Breast epithelium (tissue), 4 donors: ENCODE measurements at places on chromosomes 16 and 17.

DNA sequence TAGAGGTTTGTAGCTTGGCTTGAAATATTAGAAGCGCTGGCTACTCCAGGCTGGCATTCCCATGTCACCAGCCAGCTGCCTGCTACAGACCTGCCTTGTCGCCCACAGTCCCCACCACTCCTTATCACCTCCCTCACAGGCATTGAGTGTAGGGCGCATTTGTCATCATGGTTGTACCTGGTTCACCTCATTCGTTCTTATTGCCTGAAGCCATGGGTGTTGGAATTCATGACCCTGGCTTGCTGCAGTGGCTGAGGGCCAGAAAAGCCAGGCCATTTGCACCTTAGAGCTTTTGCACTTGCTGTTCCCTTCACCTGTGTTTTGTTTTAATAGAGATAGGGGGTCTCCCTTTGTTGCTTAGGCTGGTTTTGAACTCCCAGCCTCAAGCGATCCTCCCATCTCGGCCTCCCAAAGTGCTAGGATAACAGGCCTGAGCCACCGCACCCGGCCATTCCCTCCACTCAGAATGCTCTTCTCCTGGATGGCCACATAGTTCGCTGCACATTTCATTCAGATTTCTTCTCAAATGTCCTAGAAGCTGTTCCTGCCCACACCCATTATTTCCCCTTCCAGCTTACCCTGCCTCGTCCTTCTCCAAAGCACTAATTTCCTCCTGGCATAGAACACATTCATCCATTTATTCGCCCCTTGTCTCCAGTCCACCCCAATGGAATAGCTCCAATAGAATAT, 97.6 kb downstream of the C16orf78 start:
- DNase-seq, result peak; percentile 6

GRCh38 chr16:8886593-8887430, 4.7 kb downstream of the LITAFD start:
- no peak for DNase-seq

- no peak for DNase-seq
Observed at GRCh38 chr17:65850486-65850885, 289.0 kb upstream of the AXIN2 start.

GRCh38 chr17:45247429-45248131, 14.3 kb downstream of the SPATA32 start:
- DNase-seq, result peak; percentile 96

GRCh38 chr17:47816111-47816735, 5.4 kb downstream of the OSBPL7 start:
- no peak for DNase-seq

GRCh38 chr17:75370286-75370915, 35.1 kb downstream of the GRB2 start:
- DNase-seq, result no peak

DNA sequence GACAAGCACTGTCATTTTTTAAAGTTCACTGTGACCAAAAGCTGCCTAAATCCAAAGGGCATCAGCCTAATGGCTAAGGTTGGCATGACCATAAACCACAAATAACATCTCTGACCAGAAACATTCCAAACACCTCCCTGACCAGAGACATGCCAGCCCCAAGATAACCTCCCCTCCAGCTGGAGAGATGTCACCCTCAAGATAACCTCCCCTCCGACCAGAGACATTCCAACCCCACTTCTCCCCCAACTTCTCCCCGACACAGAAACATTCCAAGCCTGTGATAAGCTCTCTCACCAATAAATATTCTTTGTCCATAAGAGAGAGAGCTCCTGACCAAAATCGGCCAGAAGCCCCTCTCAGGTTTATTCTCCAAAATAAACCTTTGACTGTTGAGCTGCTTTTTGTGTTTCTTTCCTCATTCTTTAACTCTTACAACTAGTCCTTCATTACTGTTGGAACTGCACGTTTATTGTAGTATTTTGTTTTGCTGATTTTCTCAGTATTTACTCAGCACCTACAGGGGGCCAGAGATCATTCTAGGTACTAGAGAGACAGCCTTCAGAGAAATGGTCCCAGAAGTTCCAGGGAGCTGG, 325.6 kb downstream of the SLC39A11 start:
- no peak for DNase-seq

DNA sequence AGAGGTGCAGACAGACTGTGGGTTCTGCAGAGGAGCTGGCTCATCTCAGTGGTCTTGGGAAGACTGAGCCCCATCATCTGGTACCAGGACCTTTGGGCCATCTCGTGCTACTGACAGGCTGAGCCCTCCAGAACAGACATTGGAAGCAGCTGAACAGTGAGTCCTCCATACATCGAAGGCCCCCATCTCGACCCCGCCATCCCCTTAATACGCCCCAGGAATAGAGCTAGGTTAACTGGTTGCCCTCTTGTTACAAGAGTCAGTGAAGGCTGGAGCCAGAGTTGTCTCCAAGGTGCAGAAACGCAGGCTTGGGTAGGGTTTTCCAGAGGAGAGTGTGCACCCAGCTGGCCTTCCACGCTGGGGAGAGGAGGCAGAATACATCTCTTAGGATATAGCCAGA, 76.0 kb downstream of the N4BP1 start:
- DNase-seq, result no peak

- no peak for DNase-seq
Observed at GRCh38 chr17:21031756-21032396, 10.9 kb downstream of the USP22 start.

DNA sequence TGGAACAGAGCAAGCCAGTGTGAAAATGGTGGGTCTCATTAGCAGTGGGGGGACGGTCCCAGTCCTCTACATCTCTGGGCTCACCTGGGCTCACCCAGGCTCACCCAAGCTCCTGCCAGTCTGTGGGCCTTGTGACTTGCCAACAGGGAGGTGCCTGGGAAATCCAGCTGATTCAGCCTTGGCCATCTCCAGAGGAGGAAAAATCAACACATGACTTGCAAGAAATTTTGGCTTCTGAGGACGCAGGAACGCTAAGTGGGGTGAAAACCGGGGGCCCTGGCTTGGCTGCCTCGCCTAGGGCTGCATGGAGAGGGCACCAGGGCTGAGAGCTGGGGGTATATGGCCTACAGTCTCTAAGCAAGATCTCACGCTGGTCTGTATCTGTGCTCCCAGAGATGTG, 47.7 kb downstream of the VAC14 start:
- no peak for DNase-seq

- no peak for DNase-seq
Observed at GRCh38 chr16:64925166-64925565, 196.7 kb downstream of the CDH11 start.

GRCh38 chr16:81006211-81006812, 373 bp downstream of the CMC2 start:
- peak; percentile 61 for DNase-seq

GRCh38 chr17:68763562-68763961, 162.4 kb upstream of the FAM20A start:
- no peak for DNase-seq

DNA sequence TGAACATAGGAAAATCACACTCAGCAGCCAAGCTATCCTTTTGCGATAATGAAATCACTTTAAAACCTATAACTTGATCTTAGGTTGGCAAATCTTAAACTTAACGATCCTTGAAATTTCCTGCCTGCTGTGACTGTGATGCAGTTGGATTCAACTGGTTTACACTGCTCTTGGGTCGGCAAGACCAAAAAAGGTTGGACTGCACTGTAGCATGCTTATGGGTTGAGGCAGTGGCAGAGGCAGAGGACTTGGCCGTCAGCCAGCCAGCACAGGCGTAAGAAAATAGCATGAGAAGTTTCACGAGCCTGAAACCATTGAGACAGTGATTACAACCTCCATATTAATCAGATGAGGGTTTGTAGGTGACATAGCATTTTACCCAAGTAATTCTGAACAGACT, 21.4 kb downstream of the WSB1 start:
- DNase-seq, result peak; percentile 64

- no peak for DNase-seq
Observed at GRCh38 chr17:32264823-32265191, 825 bp upstream of the RHBDL3 start.

DNA sequence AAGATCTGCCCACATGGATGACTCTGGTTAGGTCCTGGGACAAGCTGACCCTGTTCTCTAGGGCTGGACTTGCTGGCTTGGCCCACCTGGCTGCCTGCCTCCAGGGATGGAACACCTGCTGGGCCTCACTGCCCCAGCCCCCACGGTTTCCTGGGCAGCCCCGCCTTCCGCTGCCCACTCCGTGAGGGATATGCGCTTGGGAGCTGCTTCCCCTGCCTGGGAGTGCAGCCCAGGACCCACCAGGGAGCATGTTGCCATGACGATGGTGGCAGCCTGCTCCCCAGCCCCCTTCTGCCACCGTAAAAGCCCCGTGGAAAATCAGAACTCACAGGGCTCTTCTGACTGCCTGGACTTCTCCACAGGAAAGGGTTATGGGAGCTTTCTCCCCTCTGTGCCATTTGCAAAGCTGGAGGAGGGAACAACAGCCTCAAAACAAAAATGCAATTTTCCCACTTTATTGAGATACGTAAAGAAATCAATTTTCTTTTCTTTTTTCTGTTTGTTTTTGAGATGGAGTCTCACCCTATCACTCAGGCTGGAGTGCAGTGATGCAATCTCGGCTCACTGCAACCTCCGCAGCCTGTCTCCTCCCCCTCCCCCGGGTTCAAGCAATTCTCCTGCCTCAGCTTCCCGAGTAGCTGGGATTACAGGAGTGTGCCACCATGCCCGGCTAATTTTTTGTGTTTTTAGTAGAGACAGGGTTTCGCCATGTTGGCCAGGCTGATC, 18.0 kb upstream of the GAS7 start:
- no peak for DNase-seq

DNA sequence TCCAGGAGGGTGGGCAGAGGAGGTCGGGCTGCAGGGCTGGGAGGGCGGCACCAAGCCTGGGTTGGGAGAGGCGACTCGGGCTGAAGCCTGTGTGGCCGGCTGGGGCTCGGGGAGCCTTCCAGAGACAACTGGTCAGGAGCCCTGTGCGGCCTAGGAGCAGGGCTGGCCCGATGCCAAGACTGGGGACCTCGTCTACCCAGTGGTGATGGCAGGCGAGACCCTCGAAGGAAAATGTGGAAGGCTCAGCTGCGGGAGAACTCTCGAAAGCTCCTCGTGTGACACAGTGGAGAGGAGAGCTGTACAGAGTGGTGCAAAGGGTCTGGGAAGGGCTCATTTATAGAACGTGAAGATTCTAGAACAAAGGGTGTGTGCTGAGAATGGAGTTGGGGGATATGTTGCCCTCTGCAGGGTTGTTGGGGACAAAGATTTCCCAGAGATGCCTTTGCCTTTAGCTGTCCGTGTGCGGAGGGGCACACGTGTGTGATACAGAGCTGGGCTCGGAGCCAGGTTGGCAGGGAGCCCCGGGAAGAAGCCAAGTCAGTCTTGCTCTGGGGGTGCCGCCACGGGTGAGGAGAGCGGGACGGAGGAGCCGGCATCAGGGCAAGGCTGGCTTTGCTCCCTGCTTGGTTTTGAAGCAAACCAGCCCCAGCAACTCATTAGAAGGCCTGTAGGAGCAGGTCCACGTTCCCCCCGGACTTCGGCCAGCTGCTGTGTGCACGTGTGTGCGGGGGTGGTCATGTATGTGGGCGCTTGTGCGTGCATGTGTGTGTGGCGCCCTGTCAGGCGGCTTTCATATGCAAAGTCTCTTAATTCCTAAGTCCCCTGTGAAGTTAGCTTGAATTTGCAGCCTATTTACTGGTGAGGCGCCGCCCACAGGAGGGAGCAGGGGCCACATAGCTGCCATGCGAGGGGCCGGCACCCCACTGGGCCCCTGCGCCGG, 132.4 kb upstream of the CHMP6 start:
- no peak for DNase-seq

DNA sequence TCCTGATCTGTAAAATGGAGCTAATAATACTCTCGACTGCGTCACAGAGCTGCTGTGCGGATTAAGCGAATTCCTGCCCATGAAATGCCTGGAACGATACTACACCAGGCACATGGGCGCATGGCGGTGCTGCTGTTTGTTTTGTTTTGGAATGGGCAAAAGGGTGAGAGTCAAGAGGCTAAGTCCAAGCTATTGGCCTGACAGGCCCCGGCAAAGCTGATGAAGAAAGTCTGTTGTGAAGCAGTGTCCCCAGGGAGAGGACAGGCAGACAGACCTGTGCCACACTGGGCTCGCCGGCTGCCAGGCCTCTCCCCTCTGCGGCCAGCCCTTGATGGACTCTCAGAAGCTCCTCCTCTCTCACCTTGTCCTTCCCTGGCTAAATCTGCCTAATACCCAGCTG, 31.3 kb upstream of the RASD1 start:
- no peak for DNase-seq

GRCh38 chr16:1287982-1288670, 21.3 kb upstream of the UBE2I start:
- no peak for DNase-seq

- no peak for DNase-seq
Observed at GRCh38 chr16:74862743-74863244, 88.2 kb upstream of the FA2H start.

GRCh38 chr16:12096157-12096777, 119.7 kb downstream of the SNX29 start:
- peak; percentile 22 for DNase-seq

DNA sequence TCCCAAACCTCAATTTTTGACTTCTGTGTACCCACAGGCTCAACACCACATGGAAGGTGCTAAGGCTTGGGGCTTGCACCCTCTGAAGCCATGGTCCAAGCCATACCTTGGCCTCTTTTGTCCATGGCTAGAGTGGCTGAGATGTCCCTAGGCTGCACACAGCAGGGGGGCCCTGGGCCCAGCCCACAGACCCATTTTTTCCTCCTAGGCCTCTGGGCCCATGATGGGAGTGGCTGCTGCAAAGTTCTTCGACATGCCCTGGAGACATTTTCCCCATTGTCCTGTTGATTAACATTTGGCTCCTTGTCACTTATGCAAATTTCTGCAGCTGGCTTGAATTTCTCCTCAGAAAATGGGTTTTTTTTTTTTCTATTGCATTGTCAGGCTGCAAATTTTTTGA, 47.0 kb downstream of the TBC1D26 start:
- no peak for DNase-seq

GRCh38 chr17:57330587-57330986, 74.3 kb downstream of the MSI2 start:
- no peak for DNase-seq

GRCh38 chr17:68346448-68346847, 55.2 kb downstream of the ARSG start:
- no peak for DNase-seq

- no peak for DNase-seq
Observed at GRCh38 chr16:19329932-19330331, 44.4 kb downstream of the CLEC19A start.

DNA sequence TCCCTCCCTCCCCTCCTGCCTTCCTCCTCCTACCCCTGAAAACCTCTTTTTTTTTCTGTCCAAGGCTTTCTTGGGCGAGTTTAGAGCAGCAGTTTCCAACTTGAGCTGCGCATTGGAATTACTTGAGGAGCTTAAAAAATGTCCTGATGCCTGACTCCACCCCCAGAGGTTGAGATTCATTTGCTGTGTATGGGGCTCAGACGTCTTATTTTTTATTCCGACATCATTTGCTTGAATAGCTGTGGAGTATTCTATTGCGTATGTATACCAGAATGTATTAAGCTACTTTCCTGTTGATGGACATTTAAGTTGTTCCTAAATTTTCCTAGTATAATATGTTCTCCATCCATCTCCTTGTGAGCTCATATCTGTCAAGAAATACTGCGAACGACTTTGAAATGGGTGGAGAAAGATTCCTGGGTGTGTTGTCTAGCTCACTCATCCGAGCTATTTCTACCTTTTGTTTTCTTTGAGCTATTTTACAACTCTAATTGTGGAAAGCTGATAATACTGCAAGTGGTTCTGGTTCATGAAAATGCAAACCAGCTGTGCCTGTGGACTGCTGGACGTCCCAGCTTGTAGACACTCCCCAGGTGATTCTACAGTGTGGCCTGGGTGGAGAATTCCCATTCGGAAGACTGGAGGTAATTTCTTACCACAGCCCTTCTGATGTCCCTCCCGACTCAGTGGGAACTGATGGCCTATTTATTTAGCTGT, 40.5 kb downstream of the CMIP start:
- no peak for DNase-seq

GRCh38 chr16:924063-924462, 46.7 kb downstream of the LMF1 start:
- no peak for DNase-seq
